Stimulated activated CD4-positive, alpha-beta T cell treated with anti-CD3 and anti-CD28 coated beads, Interleukin-15, amount 100 ng/mL, for 48 hours (primary cell): ENCODE measurements at places on chromosomes 4 and X.

- DNase-seq: peak; percentile 55
Observed at GRCh38 chrX:123859846-123860838, at the start of gene XIAP. XIAP (plus strand) TSS chrX:123860053; CDS start chrX:123885663, 25,610 bp downstream.

DNA sequence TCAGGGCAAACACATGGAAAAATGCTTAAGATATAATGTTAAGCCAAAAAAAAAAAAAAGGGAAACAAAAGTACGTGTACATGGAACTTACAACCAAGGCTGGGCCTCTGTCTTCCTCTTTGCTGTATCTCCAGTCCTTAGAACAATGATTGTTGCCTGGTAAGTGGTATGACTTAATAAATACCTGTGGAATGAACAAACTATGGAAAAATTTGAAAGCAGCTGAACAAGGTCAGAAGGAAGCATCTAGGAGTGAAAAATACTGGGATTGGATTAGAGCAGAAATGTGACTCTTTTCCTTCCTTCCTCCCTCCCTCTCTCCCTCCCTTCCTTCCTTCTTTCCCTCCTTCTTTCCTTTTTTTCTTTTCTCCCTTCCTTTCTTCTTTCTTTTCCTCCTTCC lies 54.2 kb upstream of the SMIM10 start:
- DNase-seq: no peak

DNA sequence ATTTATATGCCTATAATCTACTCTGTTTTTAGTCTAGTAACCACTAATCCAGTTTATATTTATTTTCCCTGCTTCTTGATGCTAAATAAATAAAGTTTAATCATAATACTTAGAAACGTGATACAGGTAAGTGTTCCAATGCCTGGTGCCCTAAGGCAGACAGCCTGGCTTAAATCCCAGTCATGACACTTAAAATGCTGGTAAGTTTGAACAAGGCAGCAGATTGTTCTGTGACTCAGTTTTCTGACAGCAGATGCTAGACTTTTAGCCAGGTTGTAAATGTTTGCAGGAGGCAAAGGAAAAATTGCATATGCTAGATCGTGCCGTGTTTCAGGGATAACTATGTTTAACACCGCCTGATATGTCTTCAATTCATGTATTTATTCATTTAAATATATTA lies 2661.6 kb downstream of the PCDH7 start:
- no peak for DNase-seq

- no peak for DNase-seq
Observed at GRCh38 chr4:184873054-184873453, 47.3 kb upstream of the ACSL1 start.

DNA sequence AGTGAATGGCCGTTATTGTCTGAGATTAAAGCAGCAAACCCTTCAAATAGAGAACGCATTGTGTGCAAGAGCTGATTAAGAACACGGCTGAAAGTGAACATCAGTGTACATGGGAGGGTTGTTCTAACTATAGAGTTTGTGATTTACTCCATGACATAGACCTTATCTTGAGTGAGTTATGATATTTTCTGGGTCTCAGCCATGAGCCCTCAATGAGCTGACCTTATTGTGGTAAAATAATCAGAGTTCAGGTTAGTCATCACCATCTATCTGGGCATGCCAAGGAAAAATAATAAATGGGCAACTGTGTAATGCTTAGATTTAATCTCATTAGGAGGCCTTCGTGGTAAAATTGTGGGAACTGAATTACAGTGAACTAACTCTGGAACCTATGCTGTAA lies 33.2 kb upstream of the CLDN24 start:
- DNase-seq: no peak

- DNase-seq: no peak
Observed at GRCh38 chr4:77903186-77903585, 40.6 kb downstream of the MRPL1 start.

GRCh38 chrX:134545510-134545909 lies 85.5 kb downstream of the HPRT1 start:
- no peak for DNase-seq

DNA sequence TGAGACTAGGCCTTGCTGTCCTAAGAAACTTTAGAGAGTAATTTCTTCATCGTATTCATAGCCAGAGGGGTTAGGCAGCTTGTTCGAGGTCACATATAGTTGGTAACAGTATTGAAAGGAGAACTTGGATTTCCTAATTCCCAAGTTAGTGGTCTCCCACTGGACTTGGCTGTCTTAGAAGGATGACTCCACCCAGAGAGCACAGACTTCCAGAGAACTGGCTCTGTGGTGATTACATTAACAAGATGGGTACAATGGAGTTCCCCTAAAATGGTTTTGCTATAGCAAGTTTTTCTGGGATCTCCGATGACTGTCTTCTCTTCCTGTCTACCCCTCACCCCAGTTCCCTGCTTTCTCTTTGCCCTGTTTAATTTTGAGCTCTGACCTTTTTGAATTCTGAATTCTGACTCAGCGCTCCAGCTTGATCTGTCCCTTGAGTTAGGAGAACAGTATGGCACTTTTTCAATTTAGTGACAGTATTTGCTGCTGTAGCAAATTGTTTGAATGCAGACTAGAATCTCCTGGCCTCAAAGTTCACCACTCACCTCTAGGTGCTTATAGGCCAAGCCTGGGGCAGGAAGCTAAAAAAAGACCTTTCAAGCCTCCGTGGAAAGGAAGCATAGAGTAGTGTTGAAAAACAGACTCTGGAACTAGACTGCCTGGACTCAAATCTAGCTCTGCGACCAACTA lies 6.9 kb downstream of the MSN start:
- no peak for DNase-seq

DNA sequence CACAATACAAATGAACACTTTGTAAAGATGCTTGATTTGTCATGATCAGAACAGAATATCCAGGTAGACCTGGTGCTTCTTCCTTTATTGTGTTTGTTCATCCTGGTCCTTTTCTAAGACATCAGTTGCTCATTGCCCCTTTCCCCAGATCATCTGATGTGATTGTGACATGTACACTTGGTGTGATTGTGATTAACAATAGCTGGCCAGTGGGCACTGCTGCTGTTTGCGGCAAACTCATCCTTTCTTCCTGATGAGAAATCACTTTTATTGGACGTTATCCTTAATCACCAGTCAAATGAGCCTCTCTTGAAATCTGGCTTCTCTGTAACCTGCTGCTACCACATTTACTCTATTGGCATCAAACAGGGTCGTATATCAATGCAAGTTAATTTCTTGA lies 135.1 kb downstream of the PCDH7 start:
- DNase-seq: no peak

- DNase-seq: no peak
Observed at GRCh38 chr4:148006001-148006400, 274.1 kb downstream of the ARHGAP10 start.

DNA sequence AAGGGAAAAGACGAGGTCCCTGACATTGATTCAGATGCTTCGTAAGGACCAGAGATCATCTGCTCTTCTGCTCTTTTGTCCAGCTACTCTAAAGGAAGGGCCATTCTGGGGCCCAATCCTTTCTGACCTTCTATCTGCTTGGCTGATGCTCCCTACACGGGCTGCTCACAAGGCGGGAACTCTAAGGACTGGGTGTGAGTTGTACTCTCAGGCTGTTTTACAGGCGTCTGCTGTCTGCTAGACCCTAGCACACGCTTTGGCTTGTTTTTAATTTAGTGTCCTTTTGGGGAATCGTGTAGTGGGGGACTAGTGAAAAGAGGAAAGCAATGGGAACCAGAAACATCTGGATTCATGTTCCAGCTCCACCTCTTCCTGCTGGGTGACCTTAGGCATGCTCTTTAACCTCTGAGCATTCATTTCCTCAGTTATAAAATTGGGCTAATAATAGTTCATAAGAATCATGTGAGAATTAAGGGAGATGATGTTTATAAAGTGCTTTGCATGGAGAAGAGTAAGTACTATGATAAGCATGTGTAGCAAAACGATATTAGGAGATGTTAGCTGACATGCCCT lies 53.1 kb downstream of the CASP3 start:
- DNase-seq: no peak
